ENCODE measurements at places on chromosomes 5 and 9.

GRCh38 chr5:143340891-143341685 is 62.4 kb downstream of the NR3C1 start:
- no peak for DNase-seq

DNA sequence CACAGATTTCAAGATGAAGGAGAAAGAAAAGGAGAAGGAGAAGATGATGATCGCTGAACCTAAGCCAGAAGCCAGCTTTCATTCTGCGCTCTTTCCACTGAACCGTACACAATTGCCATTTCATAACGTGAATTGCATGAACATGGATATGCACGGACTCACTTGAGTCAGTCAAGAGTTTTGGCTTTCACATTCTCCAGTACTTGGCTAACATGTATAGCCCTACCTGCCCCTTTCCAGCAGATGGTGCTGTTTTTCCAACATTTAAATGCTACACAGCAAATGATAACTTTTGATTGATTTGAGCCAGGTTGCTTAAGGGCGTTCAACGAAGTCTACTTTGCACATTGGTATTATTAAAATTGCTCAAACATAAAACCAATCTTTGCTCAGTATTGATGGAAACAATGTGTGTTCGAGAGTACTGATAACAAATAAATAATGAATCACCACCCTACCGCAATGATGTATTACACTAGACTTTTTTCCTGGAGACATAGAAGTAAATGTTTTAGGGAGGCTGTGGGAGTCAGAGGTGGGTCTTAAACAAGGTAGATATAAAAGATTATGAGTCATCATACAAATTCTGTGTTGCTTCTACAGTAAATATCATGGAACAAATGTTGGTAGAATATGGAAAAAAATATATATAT is 196.4 kb downstream of the TRPM3 start:
- DNase-seq: peak; percentile 85

DNA sequence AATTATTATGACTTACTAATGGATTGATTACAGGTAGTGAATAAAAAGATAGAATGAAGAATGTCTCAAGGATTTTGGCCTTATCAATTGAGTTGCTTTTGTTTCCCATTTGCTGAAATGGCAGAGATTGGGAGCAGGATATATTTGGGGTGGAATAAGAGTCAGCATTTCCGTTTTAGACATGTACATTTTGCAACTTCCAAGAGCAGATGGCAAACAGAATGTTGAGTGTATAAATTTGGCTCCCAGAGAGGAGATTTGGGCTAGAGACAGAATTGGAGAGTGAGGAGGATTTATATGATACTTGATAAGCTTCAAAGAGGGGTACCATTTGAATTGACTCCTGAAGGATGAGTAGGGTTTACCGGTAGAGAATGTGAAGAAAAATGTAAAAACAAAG is 437.9 kb upstream of the PAPPA start:
- no peak for DNase-seq

DNA sequence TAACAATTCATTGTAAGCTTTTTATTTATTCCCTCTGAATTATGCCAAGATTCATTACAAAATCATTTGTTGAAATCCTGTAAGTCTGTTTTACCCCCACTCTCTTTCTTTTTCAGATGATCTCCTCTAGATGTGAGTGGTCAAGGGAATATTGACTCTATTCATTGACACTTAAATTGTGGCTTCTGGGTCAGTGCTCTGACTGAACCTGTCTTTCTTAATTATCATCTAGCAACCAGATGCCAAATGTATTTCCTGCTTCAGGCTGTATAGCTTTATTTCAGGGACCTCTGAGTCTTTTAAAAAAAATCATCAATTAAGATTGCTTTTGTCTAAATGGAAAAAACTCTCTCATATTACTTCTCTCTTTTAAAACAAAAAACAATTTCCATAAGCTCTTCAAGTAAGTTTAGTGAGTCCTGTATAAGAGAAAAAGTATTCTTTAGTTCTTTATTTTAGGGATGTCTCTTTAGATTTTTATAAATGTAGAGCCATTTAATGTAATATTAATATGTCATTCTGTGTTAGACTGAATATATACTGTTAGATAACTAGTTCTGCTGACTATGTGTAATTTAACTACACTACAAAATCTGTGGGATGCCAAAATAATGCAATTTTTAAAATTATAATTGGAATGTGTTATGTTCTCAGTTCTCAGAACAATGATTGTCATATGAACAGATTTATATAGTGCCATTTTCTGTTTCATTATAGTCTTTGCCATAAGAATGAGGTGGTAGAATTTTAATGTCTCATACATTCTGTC is 645.8 kb upstream of the EDIL3 start:
- DNase-seq: no peak

- DNase-seq: no peak
These were observed 1539.0 kb upstream of the NUDT12 start for GRCh38 chr5:105101577-105101976.

GRCh38 chr5:91864962-91865361 is 481.8 kb upstream of the ARRDC3 start:
- DNase-seq: no peak

- DNase-seq: no peak
These were observed 36.0 kb upstream of the STXBP1 start for GRCh38 chr9:127575875-127576778.

DNA sequence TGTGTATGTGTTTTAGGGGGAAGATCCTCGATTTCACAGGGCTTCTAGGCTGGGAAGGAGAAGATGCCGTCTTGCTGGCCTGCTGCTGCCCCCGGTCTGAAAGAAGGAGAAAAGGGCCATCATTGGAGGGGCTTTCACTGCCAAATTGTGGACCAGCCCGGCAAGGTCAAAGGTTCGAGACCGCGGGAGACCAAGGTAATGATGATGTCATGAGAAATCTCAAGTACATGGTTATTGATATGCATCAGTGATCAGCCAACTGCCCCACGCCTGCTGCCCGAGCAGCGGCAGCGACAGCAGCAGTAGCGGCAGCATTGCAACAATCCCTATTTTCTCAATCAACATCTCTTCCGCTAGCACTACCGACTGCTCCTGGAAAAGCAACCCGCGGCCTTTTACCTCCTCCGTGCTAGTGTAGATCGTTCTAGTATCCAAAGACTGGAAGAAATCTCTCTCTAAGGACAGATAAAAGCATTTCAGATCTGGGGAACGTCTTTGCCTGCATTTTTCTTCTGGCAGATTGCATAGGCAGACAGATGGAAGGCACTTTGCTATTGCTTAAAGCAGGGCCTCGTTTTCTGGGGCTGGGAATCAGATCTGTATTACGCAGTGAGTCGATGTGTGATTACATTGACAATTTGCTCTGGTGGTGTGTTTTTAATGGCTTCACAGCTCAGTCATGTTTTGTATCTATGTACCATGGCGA is 215.3 kb downstream of the MEF2C start:
- DNase-seq: no peak

- no peak for DNase-seq
These were observed 3.5 kb upstream of the SNX30 start for GRCh38 chr9:112747094-112747493.

- peak; percentile 70 for DNase-seq
These were observed 87.3 kb upstream of the SLC44A1 start for GRCh38 chr9:105157171-105157583.

DNA sequence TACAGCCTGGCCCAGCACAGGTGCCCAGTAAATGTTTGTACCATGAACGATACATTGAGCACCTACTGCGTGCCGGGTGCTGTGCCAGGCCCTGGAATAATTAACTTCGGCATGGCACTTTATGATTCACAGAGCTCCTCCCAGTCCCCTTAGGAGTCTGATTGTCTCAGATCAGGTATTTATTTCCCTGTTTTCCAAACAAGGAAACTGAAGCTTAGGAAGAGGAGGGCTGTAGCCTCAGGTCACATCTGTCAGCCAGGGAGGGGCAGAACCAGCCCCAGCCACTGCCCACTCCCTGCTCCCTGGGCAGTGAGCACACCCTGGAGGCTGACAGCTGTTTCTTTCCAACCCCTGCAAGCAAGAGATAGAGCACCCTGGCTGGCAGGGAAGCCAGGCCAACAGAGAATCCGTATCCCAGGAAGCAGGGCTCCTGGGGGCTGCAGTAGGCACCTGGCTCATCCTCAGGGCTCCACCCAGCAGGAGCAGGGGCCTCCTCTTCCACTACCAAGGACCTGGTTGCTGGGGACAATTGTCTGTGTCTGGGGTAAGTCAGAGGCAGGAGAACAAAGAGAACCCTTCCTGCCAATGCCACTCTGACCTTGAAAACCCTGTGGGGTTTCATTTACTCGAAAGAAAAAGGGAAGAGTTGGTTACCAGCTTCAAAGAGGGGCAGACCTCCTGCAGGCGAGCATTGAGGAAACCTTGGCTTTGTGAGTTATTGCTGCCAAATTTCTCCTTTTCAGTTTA is 69.0 kb downstream of the DAB2IP start:
- DNase-seq: no peak

- no peak for DNase-seq
These were observed 41.5 kb upstream of the ABL1 start for GRCh38 chr9:130793589-130793988.

GRCh38 chr5:57221049-57221568 is 47.2 kb downstream of the GPBP1 start:
- peak; percentile 34 for DNase-seq

- no peak for DNase-seq
These were observed 58.6 kb downstream of the BARX1 start for GRCh38 chr9:93896496-93897033.

GRCh38 chr9:77451507-77451906 is 196.6 kb downstream of the GNA14 start:
- no peak for DNase-seq

- no peak for DNase-seq
These were observed 349.0 kb upstream of the FAM174A start for GRCh38 chr5:100186181-100186580.

DNA sequence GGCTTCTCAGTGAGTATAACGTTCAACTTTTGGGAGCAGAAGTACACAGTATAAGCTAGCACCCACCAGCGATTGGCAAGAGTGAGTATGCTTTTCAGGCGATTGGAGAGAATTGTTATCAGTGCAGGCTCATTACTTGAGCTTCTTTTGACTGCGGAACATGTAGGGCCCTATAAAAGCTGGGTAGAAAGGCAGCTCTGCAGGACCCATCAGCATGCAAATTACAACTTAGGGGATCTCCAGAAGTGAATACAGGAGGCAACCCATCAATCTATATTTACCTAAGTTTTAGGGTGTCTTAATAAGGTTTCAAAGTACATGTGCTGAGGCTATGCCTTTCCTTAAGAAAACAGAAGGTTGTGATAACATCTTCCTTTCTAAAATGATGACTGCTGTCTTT is 225.0 kb downstream of the MLLT3 start:
- DNase-seq: no peak

- peak; percentile 44 for DNase-seq
These were observed 488 bp downstream of the COL15A1 start for GRCh38 chr9:98944057-98944733.

DNA sequence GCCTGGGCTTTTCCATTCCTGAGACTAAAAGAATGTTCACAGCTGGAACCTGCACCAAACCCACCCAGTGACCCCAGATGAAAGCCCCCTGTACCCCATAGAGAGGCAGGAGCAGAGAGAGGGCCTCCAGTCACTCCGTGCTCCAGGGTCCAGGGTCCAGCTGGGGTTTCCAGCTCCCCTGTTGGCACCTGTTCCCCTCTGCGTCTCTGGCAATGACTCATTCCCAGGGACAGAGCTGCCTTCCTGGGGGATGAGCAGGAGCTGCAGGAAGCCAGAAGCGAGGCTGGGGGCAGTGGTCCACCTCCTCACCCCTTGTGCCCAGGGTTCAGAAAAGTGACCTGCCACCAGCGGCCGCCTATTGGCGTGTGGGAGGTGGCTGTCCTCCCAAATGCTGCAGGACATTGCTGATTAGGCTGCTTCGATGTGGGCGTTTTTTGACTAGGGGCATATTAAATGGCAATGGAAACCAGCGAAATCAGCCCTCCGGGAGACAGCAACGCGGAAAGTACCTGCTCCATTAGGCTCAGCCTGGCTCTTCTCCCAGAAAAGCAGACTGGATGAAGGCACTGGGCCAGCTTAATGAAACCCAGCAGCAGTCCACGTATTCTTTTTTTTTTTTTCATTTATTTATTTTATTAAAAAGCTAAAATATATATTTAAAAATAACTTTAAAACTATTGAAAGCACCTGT is 97.4 kb downstream of the DAP start:
- peak; percentile 3 for DNase-seq

GRCh38 chr9:109886041-109886440 is 106.0 kb downstream of the PALM2AKAP2 start:
- no peak for DNase-seq

GRCh38 chr5:146948666-146949065 is 70.1 kb upstream of the PPP2R2B start:
- no peak for DNase-seq

- no peak for DNase-seq
These were observed 386.8 kb downstream of the FGF10 start for GRCh38 chr5:44002381-44002901.

- DNase-seq: no peak
These were observed 5.8 kb downstream of the CCDC187 start for GRCh38 chr9:136297766-136298735.

- DNase-seq: no peak
These were observed 40.5 kb upstream of the HMGCS1 start for GRCh38 chr5:43353668-43354067.

DNA sequence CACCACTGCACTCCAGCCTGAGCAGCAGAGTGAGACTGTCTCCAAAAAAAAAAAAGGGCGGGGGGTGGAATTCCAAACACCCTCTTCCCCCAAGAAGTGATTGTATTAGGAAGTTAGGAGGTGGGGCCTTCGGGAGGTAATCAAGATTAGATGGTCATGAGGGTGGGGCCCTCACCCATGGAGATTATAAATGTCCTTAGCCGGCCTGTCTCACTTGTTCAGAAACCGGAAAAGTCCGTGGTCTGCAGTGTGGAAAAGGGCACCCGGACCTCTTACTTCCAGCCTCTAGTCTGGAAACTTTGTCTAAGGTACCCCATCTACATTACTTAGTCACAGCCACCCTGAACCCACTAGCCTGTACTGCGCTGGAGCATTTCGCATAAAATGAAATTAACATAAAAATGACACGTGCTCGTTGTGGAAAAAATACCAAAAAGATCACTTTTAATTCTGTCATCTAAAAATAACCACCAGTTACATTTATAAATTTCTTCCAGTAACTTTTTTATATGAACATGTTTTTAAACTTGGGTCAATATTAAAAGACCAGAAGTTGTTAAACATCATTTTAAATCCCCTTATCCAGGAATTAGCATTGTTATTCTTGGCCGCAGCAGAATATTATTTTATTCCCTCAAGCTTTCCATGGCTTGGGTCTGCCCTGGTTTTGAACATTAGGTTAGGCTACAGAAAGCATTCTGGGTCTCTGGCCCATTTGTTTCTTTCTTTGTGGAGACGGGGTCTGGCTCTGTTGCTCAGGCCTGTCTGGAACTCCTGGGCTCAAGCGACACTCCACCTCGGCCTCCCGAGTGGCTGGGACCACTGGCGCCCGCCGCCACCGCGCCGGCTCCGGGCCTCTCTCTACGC is 1.2 kb upstream of the CKS2 start:
- DNase-seq: no peak
